ENCODE measurements at places on chromosomes 3 and 15.
A peak's percentile ranks its signal among the peaks of the same experiment; 100 is the strongest.

GRCh38 chr15:51281368-51281967, 56.9 kb downstream of the CYP19A1 start:
- no peak for DNase-seq

DNA sequence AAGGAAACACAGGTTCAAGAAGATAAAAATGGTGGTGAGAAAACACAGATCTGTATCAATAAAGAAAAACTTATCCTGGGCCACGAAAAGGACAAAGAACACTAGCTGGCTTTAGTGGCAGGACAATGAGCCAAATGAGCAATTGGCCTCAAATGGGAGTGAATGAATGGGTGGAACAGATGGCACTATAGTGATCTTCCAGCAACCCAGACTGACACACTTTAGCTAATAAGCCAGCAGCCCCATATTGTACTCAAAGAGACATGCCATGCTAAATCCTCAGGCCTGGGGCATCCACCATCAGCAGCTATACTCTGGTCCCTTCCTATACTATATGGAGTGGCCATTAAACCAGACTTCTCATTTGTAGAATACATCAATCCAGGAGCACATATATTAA, 60.0 kb upstream of the GADL1 start:
- no peak for DNase-seq

- no peak for DNase-seq
Measured at GRCh38 chr3:177665122-177665808, 468.0 kb upstream of the TBL1XR1 start.

- no peak for DNase-seq
Measured at GRCh38 chr3:12070098-12070497, 65.9 kb downstream of the SYN2 start.

GRCh38 chr3:89964347-89964746, 856.9 kb downstream of the EPHA3 start:
- no peak for DNase-seq

GRCh38 chr3:14976317-14976716, 28.9 kb downstream of the NR2C2 start:
- DNase-seq, result no peak

DNA sequence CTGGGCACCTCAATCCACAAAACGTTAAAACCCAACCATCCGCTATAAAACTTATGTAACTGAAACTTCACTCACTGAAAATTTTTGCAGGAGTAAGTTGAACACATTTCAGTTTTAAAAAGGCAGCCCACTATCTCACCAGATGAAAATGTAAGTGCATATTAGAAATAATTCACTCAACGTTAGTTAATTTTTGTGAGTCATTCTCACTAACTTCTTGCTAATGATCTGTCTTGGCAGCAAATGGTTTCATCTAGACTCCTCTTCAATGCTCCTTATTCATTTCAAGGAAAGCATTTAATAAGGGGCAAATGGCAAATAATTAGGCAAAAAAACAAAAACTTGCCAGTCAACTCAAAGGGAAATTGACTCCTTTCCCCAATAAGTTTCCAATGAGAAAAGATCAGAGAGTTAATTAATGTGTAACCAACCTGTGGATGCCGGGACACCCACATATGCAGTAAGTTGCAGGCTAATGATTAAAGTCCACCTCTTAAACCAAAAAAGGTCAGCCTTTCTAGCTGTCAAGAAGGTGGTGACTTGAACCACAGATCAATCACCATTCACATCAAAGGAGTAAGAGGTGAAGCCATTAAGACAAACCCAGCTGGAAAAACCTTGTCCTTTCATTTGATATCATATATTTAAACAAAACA, 22.9 kb upstream of the PRICKLE2 start:
- DNase-seq, result no peak

GRCh38 chr15:58742819-58743502, 6.5 kb downstream of the ADAM10 start:
- no peak for DNase-seq

DNA sequence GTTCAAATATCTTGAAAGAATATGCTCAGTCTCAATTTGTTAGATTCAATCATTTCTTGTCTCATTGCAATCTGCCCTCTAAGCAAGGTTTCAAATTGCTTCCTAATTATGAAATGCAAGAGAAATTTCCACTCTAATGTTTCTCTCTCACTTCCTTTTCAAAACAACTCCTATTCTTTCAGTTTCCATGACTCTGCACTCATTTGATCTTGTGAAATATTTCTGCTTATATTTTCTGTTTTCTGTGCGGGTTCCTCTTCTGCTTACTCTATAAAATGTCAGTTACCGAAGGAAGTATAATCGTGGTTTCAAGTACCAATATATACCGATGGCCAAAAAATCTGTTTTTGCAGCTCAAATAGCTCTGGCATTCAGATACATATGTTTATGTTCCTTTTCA, 521.9 kb upstream of the NAALADL2 start:
- DNase-seq, result no peak

GRCh38 chr3:165521131-165521871, 315.9 kb downstream of the BCHE start:
- no peak for DNase-seq

- no peak for DNase-seq
Measured at GRCh38 chr3:58009026-58009748, 965 bp downstream of the FLNB start.

DNA sequence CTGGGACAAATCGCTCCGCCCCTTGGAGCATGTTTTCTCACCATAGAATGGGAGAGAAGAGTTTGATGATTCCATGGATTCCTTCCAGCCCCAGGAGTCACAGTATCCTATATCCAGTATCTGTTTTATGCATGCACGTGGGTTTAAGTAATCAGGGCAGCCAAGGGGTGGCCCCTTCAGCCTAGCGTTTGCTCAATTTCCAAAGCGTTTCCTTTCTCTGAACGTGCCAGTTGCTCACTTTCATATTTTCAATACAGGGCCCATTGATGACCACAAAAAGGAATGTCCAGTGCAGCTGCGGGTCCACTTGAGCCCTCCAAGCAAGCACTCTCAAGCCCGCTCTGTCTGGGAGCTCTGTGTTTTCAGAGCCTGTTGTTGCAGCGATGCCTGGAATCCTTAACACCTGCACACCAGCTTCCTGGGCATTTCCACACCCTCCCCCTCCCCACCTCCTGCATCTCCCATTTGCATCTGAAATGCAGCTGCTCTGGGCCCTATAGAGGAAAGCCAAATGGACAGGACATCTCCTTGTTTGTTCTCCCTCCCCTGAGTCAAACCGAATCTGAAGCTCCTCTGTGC, 164.3 kb upstream of the LPP start:
- no peak for DNase-seq

GRCh38 chr15:92048739-92049138, 195.2 kb downstream of the SLCO3A1 start:
- no peak for DNase-seq

- DNase-seq, result no peak
Measured at GRCh38 chr15:75672646-75673425, 25.1 kb downstream of the SNX33 start.

- DNase-seq, result no peak
Measured at GRCh38 chr3:169573148-169573547, 90.4 kb downstream of the MECOM start.

DNA sequence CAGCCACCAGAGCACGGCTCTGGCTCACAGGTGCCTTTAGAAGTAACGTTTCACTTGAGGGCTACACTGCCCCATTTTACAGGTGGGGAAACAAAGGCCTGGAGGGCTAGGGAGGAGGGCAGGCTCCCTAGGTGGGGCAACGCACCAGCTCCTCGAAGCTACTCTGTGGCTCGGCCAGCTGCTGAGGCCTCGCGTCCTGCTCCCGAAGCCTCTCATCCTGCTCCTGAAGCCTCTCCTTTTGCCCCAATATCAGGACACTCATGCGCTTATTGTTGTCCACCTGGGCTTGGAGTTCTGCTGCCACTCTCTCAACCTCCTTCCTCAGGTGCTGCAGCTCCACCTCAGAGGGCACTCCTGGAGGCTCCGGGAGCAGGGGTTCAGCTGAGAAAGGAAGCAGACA, 28.2 kb upstream of the OR4F6 start:
- DNase-seq, result no peak

GRCh38 chr3:123559040-123559861, 25.6 kb downstream of the HACD2 start:
- no peak for DNase-seq

GRCh38 chr15:80169768-80170357, 17.1 kb downstream of the FAH start:
- DNase-seq, result no peak

GRCh38 chr15:91970142-91970541, 116.6 kb downstream of the SLCO3A1 start:
- no peak for DNase-seq

DNA sequence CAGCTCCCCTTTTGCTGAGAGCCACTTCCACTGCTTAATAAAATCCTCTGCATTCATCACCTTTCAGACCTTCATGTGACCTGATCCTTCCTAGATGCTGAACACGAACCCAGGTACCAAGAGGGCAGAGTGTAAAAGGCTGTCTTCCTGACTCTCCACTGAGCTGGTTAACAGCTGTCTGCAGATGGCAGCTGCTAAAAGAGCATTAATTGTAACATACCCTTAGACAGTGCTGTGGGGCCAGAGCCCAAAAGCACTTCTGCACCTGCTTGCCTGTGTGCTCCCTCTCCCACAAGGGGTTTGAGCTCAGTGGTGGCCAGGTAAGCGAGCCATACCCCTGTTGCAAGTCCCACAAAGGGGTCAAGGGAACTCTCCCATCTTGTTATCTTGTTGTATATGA, 187.3 kb downstream of the UBE2E2 start:
- no peak for DNase-seq

GRCh38 chr3:184145111-184145524, 10.0 kb downstream of the EIF2B5 start:
- DNase-seq, result no peak

- DNase-seq, result no peak
Measured at GRCh38 chr15:67366904-67367303, 112.3 kb downstream of the IQCH start.

- no peak for DNase-seq
Measured at GRCh38 chr15:63593705-63594671, 3.2 kb upstream of the FBXL22 start.

GRCh38 chr15:70314688-70315087, 217.0 kb upstream of the TLE3 start:
- no peak for DNase-seq

GRCh38 chr3:176937541-176937940, 259.7 kb downstream of the TBL1XR1 start:
- DNase-seq, result no peak

DNA sequence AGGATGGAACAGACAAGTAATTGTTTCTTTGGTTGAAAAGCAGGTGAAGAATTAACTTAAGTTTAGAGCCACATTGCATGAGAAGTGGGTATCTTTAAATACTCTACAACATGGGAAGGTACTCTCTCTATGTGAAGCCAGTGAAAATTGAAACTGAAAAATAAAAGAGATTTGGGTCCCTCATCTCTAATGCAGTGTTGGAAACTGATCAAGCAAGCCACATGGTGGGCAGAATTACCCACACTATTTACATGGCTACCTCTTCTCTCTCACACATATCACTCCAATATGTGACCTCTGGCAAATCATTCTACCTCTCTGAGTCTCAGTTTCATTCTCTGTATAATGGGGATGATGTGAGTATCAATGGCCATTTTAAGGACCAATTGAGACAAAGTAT, 339.0 kb downstream of the IL5RA start:
- DNase-seq, result no peak

DNA sequence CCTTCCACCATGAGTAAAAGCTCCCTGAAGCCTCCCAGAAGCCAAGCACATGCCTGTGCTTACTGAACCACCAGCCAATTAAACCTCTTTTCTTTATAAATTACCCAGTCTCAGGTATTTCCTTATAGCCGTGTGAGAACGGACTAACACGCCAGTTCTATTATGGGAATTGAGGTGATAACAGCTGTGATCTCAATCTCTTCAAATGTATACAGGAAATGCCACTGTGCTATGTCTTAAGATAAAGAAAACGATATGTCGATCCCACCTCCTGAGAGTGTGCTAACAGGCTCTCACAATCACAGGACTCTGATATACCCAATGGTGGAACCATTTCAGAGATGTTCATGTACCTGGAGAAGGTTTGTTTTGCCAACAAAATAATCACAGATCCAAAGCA, 26.2 kb downstream of the CHSY1 start:
- DNase-seq, result no peak

DNA sequence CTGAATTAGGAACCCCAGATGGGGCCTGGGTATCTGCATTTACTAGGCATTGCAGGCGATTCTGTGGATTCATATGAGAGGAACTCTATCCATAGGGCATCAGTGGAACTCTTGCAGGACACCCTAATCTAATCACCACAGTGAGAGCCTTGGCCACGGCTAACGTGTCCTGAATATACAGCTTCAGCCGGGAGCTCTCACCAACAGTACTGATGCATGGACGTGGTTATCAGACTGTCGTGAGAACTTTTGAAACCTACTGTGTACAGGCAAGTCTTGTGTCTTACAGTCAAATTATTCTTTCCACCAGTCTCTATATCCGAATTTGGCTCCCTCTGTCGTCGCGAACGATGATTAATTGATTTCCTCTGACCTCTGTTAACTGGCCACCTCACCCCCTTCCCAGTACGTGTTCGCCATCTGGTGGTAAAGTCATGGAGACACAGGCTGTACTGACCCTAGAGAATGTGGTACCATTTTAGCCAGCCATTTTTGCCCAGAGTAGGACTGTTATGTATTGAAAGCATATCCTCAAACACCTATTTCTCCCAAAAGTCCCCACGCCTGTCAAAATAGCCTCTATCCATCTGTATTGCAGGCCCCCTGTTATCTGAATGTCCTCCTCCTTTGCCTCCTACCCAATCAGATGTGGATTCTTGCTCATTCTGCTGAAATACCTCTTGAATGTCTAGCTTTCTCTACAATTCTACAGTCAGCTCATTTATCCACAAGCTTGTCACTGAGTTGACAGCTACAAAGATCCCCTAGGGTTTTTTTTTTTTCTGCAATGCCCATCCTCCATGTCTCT, 39.7 kb downstream of the GLDN start:
- DNase-seq, result peak; percentile 1

GRCh38 chr3:97880267-97880666, 58.5 kb downstream of the CRYBG3 start:
- no peak for DNase-seq

DNA sequence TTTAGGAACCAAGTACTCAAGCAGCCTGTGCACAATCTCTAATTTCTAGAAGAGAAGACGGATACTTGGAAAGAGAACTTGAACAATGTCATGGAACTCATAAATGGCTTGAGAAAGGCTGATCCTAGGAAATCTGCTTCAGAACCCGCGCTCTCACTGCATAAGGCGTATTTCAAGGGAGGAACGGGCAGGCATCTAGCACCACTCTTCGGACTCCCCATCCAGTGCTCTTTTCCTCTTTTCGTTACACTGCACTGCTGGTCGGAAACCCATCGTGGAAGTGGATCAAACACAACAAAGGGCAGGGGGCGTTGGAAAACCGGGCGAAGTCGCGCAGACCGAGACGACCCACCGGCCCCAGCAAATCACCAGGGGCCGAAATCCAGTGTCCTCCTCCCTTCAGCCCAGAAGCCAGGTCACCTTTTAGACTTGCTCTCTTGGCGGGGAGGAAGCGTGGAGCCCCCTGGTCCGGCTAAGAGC, 539 bp upstream of the TLNRD1 start:
- DNase-seq, result no peak

DNA sequence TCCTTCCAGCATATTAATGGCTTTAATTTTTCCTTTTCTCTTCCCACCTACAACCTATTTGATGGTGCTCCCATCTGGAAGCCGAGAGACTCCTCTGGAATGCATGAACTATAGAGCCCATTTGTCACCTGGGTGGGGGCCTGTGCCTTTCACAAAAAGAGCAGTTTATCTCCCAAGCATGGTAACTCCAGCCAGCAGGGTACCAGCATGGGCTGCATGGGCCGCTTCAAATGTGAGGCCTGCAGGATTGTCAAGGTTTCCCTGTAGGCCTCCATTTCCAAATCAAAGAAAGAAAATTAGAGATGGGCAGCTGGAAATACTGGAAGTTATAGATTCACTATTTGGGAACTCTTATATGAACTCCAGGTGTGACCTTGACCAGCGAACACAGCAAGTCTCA, 50.7 kb upstream of the SKOR1 start:
- DNase-seq, result no peak
